Fibroblast of the aortic adventitia (primary cell): ENCODE measurements at places on chromosomes 12 and 14.

DNA sequence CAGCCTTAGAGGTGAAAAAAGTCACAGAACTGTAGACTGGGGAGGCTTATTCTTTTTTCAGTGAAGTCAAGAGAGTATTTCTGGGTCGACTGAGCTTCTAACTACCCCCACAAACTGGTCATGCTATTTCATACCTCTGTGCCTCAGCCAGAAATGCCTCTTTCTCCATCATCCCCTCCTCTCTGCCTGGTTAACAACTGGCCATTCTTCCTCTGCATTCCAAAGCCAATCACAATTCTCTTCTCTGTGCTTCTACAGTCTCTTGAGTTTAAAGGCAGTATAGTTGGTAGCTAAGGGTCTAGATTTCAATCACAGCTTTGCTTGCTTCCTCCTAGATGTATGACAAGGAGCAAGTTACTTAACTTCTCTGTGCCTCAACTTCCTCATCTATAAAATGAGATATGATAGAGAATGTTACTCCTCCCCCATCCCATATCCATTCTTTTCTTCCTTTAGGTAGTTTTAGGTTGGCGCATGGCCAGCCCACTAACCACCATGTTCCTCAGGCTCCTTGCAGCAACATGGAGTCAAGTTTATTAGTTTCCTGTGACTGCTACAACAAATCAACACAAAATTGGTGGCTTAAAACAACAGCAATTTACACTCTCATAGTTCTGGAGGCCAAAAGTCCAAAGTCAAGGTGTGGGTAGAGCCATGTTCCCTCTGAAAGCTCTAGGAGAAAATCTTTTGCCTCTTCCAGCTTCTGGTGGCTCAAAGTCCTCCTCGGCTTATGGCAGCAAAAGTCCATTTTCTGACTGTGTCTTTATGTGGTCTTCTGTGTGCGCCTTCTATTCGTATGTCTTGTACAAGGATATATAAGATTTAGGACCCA lies 62.5 kb downstream of the ITPR2 start:
- DNase-seq: no peak

DNA sequence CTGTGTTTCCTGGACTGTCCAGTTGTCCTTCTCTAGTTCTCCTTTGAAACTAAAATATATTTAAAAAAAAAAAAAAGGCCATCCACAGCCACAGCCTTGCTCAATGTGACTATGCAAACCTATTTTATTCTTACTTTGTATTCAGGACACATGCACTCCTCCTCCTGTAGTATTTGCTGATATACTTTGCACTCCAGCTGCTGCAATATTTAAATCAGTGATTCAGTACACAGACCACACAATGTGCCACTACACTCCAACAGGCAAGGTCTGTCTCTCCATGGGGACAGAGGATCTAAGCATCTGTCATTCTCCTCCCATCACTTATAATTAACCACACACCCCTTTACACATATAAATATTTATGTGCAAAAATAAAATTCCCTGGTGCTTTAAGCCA lies 40.2 kb upstream of the CCDC196 start:
- no peak for DNase-seq

DNA sequence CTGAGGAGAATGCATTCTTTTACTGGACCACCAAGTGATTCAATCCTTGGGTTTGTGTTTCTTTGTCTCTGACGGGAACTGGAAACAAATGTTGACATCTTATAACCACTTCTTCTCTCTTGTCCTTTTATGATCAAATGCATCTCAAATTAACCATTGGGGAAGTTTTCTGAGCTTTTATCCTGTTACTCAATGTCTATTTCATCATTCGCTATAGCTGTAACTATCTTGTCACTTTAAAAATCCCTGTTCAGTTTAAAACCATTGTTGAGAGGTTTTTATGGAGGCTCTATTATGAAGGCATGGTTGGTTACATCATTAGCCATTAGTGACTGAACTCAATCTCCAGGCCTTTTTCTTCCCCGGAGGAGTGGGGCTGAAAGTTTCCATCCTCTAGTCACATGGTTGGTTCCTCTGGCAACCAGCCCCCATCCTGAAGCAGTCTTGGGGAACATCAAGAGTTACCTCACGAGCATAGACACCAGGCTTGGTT lies 2.7 kb upstream of the CLEC6A start:
- DNase-seq: no peak

DNA sequence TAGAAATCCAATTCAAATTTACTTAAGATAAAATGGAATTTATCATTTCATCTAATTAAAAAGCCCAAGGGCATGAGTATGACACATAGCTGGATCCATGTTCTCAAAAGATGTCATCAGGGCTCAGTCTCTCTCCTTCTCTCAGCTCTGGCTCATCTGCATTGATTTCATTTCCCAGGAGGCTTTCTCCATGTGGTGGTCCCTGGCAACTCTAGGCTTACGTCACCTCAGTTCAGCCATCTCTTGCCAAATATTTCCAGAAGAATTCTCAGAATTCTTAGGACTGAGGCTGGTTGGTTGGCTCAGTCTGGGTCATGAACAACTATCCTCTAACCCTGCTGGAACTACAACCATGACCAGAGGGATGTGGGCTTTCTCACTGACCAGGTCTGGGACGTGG lies 65.3 kb downstream of the FOS start:
- peak; percentile 64 for DNase-seq

DNA sequence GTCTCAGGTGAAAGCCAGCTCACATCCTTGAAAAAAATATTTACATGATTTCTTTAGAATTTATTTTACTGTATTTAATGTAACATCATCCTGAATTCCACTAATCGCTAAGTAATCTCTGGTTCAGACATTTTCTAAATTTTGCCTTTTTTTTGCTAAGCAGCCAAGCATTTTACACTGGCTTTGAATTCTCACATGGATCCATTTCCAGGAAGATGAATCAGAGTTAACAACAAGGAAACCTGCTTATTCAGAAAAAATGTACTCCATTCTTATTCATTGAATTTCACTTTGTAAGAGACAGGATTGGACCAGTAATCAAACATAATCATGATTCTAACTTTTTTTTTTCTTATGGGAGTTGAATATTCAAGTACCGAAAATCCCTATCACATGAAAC lies 1785.1 kb upstream of the FLRT2 start:
- DNase-seq: no peak

GRCh38 chr12:9947674-9948073 lies 15.5 kb upstream of the CLEC2A start:
- DNase-seq: no peak

DNA sequence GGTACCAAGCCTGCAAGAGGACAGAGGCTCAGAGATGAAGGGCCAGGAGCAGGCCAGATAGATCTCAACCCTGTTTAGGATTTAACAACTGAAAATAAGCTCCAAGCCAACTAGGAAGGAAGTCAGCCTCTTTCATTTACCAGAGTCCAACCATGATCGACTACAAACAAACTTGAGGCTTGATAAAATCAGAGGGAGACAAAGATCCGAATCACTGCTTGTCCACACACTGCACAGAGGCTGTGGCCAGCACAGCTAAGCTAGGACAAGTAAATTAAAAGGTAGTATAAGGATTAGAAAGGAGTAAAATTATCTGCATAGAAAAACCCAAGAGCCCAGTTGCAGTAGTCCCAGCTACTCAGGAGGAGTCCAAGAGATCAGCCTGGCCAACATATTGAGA lies 40.3 kb downstream of the FAM222A start:
- DNase-seq: no peak

DNA sequence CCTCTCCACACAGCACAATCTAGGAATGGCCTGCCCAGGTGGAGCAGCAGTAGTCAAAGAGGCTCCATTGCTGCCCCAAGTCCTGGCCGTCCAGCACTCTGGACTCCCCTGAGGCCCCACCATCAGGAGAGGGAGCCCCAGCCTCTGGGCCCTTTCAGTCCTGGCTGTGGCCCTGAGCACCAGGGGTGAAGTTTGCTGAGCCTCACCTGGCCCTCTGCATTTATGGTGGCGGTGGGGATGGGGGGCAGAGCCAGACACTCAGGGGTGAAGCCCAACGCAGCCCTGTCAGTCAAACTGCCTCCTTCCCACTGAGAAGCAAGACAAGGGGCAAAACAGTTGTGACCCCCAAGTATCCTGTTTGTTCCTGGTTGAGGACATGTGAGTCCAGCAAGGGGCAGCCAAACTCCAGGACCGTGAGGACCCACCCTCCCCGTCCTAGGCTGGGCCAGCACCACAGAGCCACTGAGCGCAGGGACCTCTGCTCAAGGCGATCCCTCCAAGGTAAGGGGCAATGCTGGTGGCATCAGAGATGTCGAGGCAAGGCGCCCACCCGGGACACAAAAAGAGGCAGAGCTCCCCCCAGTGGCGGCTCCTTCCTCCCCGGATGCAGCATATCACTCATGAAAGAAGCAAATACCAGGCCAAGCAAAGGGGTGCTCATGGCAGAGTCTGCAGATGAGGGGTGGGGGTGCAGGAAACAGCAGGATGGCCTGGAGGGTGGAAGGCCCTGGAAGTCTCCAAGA lies 4.8 kb upstream of the AMN start:
- DNase-seq: peak; percentile 39

DNA sequence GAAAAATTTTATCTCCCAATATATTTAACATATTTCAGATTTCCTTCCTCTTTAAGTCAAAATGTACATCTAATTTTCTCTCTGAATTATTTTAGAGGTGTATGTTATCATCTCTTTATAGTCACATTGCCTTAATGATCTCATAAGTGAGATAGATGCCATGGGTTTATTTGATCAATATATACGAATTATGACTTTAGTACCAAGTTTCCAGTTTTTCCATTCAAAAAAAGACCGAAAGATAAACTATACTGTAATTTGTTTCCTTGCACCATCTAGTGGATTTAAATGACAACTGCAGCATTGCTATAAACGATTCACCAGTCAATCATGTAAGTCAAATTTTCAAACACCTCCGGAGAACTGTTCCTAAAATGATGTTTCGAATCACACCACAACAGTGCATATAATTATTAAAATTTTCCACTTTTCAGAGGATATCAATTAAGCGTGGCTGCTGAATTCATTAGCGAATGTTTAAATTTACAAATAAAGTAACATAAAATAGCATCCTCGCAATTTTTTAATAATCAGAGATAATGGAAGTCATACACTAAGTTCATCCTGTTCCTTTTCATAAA lies 419 bp upstream of the ATXN7L3B start:
- peak; percentile 77 for DNase-seq

DNA sequence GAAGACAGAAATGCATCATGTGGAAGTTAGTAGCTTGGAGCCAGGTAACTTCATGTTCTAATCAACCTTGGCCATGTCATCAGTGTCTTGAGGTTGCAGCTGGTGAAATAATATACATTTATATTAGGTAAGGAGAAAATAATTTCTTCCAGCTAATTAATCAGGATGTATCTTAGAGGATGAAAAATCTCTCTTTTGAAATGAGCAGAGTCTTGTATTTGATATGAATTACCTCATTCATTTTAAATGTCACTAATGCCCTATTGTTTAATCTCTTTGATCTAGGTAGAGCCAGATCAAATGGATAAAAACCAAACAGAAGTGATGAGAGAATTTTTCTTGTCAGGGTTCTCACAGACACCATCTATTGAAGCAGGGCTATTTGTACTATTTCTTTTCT lies at the start of gene OR4Q2:
Gene OR4Q2 (plus strand): TSS at position 301 of the 400 bp plus-strand sequence.
- no peak for DNase-seq

DNA sequence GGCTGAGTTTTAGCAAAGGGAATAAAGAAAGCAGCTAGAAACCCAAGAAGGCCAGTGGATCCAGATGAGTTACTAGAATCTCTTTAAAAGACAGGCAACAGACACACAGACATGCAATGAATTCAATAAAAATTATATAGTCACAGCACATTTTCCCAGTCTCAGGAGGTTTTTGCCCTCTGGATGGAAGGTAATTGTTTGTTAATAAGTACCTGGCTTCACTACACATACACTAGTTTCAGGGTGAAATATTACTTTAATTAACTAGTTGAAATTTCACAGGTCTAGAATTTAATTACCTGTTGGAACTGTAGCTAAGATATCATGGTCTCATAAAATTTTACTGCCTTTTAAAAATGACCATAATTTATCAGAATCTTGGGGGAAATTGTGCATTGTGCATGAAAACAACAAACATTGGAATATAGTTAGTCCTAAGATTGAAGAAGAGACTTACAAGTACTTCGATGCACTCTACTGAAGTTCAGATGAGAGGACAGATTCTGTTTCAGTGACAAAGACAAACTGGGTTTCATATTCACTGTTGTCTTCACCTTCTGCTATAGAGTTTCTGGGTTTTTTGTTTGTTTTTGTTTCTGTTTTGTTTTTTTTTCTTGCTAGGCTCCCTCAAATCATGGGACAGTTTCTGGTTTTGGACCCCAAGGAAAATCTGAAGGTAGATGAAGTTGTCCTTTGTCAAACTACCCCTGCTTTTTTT lies 277.0 kb upstream of the GARIN6 start:
- DNase-seq: no peak

DNA sequence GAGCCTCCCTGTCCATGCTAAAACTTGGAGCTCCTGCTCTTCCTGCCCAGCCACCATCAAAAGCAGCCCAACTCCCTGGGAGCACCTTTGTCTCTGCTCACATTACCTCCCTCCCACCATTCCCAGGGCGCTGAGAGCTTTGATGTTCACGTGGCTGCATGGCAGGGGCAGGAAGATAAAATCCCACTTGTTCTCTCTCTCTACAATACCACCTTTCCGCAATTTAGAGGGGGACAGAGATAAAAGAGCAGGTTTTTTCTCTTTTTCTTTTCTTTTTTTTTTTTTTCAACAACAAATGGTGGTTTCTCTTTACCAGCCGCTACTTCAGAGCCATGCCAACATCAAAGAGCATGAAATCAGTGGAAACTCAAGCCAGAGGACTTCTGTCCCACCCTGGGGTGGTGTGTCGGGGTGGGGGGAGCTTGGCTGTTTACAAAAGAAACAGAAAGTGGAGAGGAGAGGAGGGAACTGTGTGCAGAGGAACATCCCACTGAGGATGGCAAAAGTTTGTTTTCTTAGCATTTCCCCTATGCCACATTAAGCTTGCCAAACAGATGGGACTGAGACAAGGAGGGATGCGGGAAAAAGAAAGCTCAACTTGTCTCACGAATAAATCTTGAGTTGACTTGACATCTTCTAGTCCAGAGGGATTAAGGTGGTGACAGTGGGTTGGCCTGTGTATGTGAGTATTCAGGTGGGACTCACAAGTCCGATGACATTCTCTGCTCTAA lies 103.7 kb upstream of the NUDT4 start:
- no peak for DNase-seq

DNA sequence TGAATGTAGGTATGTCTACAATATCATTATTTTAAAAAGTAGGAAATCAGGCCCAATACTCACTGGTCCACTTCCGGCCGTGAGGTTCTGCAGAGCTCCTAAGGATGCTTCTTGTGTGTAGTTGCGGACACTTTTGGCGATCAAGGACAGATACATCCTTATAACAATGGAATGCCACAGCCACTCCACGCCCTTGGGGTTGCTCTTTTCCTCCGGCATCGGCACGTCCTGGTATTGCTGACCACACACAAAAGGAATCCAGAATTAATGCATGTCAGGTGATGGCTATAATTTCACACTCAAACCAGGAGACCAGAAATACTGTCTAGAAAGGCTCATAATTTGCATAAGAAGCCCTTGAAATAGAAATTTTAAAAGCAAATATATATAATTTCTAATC lies 65.6 kb upstream of the YARS2 start:
- DNase-seq: no peak

DNA sequence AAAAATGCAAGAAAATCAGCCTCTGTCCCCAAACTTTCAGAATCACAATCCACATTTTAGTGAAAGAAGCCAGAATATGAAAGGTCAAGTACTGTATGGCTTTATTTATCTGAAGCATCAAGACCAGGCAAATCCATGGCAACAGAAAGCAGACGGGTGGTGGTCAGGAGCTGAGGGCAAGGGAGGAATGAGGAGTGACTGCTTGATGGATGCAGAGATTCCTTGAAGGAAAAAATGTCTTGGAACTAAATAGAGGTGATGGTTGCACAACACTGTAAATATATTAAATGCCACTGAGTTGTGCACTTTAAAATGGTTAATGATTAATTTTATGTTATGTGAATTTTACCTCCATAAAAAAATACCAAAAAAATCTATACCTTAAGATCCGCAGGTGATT lies 165.1 kb downstream of the GXYLT1 start:
- no peak for DNase-seq
